ENCODE measurements at places on chromosomes 11 and 22.

DNA sequence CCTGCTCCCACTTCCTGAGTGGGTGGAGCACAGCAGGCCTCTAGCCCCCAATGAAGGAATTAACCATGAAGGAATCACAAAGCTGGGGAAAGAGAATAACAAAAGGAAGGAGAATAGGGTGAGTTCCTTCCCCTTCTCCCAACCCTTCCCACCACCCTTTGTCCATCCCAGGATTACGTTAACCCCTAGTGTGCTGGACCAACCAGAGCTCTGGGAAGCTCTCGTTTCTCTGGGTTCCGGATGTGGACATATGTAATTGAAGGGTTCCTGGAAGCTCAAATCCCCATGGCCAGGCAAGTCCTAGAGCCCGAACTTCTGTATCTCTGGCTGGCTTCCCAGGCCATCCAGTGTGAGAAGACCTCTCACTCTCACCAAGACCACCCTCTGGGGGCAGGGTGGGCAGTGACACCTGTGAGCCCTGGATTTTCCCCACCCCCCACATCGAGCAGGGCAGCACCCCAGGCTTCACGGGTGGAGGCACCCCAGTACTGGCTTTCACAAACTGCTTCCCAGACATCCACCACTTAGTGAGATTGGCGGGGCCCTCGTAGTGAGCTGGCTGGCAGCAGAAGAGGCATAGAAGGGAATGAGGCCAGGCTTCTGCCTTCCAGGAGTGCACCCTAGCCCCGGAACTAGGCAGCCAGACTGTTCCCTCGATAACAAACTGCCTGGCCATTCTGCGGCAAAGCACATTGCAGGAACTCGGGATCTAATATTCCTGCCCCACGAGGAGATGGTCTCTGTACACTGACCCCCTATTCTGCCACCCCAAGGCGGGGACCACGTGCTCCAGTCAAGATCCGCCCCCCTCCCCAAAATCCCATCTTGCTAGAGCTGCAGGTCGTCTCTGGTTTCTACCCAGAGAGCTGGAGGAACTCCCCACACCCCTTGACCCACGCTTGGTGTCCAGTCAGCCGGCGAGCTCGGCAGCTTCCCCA is 2.1 kb downstream of the NECTIN1 start:
- no peak for DNase-seq

GRCh38 chr11:43790444-43790794 is 90.2 kb upstream of the ALKBH3 start:
- no peak for DNase-seq

- DNase-seq, result no peak
These were observed 1.9 kb upstream of the DBX1 start for GRCh38 chr11:20161923-20162744.

- DNase-seq, result no peak
These were observed 190.0 kb downstream of the GRIA4 start for GRCh38 chr11:105799728-105800462.

DNA sequence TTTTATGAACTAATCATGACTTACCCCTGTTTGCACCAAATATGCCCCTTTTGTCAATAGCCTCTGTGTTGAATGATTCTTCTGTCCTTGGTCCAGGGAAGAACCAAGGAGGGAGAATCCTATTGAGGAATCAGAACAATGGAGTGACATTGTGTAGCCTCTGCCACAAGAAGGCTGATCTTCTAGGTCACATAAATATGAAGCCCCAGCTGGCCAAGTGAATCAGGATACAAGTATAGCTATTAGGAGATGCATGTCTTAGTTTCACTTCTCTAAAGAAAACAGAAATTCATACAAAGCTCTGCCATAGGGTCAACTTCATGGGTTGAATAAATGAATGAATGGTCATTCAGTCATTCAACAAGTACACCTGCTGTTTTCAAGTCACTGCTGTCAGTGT is 118.2 kb upstream of the BLID start:
- no peak for DNase-seq

DNA sequence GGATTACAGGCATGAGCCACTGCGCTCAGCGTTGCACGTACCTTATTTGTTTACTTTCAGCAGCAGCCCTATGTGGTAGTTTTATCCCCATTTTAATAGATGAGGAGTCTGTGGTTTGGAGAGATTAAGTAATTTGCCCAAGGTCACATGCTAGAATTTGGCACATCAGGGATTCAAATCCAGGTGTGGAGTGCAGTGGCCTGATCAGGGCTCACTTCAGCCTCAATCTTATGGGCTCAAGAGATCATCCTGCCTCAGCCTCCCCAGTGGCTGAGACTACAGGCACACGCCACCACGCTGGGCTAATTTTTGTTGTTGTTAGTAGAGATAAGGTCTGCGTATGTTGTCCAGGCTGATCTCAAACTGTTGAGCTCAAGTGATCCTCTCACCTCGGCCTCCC is 18.5 kb upstream of the SPTBN2 start:
- DNase-seq, result no peak

DNA sequence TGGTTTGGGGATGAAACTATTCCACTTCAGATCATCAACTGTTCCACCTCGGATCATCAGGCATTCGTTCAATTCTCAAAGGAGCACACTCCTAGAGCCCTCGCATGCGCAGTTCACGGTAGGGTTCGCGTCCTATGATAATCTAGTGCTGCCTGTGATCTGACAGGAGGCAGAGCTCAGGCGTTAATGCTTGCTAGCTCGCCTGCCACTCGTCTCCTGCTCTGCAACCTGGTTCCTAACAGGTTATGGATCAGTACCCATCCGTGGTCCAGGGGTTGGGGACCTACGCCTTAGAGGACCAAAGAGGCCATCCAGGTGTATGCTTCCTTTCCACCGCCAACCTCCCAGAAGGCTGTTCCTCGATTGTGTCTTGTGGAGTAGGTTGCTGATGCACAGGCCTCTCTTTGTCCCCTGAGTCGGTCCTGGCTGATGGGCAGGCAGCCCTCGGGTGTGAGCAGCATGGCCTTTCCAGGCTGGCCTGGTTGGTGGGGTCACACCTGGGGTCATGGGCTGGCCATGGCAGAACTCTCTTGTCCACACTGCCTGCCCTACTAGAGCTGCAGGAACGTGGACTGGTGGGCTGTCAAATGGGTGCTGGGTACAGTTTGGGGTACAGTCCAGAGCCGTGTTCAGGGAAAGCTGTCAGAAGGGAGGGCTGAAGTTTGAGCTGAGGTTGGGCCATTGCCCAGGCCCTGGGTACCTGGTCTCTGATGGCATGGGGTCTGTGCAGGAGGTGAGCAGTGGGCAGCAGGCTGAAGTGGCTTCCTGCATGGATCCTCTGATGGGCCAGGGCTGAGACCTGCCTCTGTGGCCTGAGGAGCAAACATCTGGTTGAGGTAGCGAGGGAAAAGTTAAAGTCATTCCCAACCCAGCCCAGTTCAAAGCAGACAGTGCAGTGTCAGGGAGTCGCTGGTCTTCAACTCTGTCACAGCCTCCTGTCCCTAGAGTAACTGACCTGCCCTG is 11.1 kb downstream of the PRDM11 start:
- no peak for DNase-seq

- DNase-seq, result no peak
These were observed 134.0 kb downstream of the HIPK3 start for GRCh38 chr11:33390944-33391892.

DNA sequence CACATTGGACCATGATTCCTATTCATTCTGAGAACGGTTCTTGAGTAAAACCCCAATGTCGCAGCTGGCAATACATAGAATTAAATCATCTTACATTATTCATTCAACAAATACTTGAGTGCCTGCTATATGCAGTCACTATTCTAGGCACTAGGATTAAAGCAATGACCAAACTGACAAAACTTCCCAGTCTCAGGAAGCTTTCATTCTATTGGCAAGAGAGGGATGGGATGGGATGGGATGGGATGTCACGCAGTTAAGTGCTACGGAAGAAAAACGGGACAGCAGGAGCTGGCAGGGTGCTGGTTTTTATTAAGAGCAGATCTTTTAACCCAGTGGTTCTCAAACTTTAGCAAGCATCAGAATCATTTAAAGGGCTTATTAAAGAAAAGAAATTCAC is 2.9 kb downstream of the PAK1 start:
- DNase-seq, result no peak

DNA sequence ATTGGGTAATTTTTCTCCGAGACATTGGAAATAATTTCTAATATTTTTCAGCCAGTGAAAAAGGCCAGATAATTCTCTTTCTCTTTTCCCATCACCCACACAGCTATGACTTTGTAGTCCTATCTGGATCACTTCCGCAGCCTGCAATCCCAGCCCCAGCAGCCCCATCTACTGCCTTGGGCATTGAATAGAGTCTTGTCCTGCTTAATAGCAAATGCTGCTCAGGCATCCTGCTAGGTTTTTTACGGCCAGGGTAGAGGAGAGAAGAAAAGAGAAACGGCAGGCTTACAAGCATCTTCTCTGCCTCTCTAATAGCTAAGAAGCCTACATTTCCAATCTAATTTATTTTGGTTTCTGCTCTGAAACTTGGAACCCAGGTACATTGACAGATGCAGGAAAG is 154.3 kb upstream of the B3GAT1 start:
- DNase-seq, result no peak

- DNase-seq, result no peak
These were observed 3.6 kb downstream of the USP35 start for GRCh38 chr11:78192223-78192719.

DNA sequence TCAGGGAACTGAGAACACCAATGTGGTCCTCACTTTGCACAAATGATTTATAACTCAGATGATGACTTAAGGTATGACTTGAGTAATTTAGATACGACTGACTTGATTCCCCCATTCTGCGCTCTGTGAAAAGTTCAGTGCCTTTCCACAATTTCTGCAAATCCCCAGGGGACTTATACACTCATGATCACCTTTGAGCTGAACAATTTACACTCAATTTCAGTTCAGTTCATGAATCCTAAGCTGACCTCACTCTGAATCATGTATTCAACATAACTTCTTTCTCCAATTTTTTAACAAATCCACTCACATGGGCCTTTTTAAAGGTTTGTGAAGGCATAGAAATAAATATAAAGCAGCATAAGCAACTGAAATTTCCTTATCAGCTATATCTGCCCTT is 274.2 kb downstream of the FAM76B start:
- DNase-seq, result no peak

DNA sequence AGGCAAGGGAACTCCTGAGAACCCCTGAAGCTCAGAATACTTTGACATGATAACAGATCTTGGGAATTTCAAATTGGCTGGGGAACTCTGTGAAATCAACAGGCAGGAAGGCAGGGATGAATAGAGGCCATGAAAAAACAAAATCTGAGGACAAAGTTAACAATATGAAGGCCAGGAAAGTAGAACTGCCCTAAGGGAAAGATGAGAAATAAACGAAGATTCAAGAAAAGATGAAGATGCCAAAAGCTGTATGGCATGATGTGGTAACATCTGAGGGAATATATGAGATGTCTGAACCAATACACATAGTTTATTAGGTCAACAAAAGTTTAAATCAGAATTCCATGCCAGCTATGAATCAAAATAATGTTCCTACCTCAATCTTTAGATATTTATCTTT is 25.0 kb downstream of the SERGEF start:
- no peak for DNase-seq

DNA sequence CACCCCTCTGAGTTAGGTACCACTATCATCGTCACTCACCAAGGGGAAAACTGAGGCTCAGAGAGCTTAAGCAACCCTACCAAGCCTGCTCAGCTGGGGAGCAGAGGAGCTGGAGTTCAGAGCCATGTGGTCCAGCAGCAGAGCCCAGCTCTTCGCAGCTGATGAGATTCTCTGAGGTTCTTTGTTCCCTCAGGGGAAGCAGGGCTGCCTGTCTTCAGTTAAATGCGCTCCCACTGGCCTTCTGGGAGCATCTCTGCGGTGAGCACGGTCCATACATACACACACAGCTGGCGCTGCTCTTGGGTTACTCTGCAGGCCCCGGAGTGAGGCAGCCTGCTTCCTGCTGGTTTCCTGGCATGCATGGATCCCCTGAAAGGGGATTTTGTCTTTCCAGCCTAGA is 5.2 kb upstream of the PTGDR2 start:
- no peak for DNase-seq

- DNase-seq, result no peak
These were observed 91.2 kb downstream of the ARHGAP42 start for GRCh38 chr11:100778166-100778785.

- DNase-seq, result no peak
These were observed 29.3 kb downstream of the LINC01488 start for GRCh38 chr11:69510471-69511357.

DNA sequence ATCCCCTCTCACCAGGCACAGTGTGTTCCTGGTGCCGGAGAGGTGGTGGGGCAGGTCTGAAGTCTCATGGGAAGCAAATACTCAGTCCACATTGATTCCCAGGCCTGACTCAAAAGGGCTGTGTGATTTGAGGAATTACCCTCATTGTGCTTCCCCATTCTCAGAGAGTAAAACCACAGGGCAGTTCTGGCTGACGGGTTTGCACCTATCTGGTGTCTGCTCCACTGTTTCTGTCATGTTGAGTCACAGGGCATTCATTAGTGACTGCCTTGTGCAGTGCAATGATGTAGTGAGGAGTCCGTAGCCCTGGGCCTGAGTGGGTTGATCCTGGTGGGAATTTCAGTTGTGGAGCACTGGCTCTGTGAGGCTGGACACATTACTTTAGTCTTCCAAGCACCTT is 85.2 kb upstream of the ARHGAP20 start:
- DNase-seq, result peak; percentile 10
